ENCODE measurements at places on chromosomes 4 and X.

GRCh38 chr4:182338063-182338462, 94.9 kb downstream of the TENM3 start:
- no peak for DNase-seq

DNA sequence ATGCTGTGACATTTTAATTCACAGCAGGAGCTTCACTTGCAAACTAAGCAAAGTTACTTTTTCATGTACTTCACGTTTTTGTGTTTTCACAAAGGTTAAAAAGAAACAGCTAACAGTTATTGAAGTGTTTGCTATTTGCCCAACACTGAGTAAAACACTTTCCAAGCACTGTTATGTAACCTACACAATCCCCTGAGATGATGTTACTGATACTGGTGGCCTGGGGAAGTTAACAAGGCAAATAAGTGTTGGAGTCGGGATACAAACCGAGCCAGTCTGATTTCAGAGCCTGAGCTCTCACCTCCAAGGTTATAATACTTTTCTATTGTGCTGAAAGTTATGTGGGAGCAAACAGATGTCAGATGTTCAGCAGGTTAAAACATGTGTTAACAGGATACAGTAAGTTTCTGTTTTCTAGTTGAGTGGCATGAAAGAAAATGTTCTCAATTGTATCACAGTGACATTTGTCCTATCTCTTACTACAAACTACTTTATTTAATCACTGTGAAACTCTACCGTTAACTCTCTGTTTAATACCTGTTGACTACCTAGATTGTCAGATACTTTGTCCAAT, 3.9 kb upstream of the CXCL13 start:
- no peak for DNase-seq

DNA sequence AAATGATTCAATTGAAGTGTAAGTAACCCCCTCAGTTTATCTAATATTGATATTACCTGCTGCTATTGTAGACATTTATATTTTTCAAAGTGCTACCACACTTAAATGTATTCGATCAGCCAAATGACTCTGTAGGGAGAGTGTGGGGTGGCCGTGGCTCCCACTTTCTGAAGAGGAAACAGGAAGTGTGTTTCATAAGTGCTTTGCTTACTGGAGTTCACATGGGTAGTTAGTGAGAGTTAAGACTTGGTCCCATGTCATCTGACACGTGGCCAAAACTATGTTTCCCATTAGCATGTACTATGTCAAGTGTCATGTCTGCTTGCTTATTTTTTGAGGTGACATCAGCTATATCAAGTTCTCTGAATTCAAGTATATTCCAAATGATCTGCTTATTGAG, 308.1 kb upstream of the GATB start:
- DNase-seq, result no peak

DNA sequence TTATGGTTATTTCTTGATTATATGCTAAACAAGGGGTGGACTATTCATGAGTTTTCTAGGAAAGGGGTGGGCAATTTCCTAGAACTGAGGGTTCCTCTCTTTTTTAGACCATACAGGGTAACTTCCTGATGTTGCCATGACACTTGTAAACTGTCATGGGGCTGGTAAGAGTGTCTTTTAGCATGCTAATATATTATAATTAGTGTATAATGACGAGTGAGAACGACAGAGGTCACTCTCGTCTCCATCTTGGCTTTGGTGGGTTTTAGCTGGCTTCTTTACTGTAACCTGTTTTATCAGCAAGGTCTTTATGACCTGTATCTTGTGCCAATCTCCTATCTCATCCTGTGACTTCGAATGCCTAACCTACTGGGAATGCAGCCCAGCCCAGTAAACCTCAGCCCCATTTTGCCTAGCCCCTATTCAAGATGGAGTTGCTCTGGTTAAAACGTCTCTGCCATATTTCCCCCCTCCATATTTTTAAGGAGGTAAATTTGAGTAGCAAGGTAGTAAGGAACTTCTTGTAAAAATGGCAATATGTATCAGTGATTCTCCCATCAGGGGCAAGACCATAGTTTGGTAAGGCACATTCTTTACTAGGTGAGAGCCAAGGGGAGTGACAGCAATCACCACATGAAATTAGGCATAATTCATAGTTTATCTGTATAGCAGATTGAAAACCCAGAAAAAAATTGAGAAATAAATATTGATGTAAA, 2.6 kb downstream of the CXCL2 start:
- no peak for DNase-seq

- no peak for DNase-seq
Observed at GRCh38 chr4:98310867-98311266, 49.7 kb downstream of the RAP1GDS1 start.

DNA sequence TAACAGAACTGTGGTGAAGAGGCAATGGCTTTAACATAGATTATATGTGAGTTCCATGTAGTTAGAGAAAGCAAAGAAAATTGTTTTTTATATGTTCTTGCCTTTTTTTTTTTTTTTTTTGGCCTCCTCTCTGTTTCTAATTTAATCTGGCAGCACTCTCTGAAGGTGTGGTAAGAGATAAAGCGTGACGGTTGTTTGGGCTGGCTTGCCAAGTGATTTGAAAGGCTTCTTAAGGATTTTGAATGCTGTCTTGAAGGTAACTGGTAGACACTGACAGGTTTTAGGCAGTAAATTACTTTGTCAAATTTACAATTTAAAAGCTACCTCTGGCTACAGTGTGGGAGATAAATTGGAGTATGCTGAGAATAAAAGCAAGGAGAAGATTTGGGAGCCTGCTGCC, 269.3 kb upstream of the HS3ST1 start:
- no peak for DNase-seq

Measured in stimulated activated CD8-positive, alpha-beta memory T cell treated with anti-CD3 and anti-CD28 coated beads, Interleukin-2, amount 100 ng/mL, for 1 hour (primary cell).